ENCODE measurements at places on chromosomes 5 and 9.

DNA sequence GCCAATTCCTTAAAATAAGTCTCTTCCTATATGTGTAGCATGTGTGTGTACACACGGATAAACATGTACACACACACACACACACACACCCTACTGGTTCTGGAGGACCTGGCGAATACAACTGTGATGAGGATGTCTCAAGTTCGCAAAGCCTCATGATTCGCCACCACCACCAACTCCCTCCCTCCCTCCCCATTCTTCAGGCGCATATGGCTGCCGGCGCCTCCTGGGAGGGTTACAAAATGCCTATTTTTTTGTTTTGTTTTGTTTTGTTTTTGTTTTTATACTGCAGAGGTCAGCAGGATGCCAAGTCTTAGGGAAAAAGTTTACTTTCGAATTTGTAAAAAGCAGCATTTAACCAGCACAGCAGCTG, 88.0 kb downstream of the DAP start:
- DNase-seq, result no peak

DNA sequence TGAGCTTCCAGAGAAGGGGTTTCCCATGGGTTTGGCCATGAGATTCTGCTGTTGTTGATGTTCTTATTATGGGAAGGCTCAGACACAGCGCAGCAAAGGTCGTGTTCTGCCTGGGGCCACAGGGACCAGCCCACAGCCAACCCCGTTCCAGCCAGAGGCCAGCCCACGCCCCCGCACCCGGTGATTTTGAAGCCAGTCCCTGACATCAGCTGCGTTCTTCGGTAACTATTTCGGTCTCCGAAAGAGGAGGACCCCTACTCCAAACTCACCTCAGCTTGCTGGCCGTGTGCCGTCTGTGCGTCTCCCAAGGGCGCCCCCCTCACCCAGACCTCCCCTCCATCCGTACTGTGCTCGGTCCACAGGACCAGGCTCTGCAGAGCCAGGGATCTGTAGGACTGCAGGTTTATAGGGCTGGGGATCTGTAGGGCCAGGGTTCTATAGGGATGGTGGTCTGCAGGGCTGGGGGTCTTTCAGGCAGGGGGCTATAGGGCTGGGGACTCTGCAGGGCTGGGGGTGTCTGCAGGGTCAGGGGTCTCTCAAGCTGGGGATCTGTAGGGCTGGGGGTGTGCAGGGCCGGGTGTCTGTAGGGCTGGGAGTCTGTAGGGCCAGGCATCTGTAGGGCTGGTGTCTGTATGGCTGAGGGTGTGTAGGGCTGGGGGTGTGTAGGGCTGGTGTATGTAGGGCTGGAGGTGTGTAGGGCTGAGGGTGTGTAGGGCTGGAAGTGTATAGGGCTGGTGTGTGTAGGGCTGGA, 11.8 kb downstream of the COL5A1 start:
- DNase-seq, result no peak

DNA sequence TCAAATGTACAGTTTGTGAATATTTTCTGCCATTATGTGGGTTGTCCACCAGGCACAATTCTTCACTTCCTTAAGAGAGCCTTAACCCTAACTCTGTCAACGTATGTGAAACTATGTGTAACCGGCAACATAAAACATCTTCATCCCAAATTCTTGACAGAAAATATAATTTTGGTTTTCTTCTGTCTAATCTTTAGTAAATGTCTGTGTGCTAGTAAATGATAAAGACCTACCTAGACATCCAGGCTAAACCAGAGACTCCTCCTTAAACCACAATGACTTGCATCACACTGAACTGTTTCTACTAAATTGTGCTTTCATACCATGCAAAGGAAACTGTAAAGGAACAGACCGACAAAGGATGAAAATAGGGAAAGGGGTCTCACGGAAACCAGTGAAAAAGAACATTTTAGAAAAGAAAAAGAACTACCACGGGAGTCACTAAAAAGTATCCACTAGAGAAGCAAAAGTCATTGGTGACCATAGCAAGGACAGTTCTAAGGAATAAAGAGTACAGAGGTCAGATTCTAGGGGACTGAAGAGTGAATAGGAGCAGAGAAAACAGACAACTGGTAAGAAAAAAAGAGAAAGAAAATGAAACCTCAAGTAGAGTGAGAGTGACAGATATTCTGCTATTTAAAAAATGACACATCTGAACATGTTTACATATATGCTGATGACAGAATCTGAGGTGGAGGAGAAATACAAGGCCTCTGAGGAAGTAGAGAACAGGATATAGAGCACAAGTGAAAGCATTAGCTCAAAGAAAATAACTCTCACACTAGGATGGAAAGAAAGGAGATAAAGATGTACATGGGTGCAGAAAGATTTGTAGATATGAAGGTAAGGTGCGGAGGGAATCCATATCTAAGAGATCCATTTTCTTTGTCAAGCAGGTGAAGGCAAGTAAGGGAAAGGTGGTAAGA, 49.4 kb downstream of the FNIP1 start:
- no peak for DNase-seq

- no peak for DNase-seq
These were observed 20.6 kb upstream of the NIM1K start for GRCh38 chr5:43171451-43171850.

GRCh38 chr5:138545919-138546562, 3.0 kb upstream of the ETF1 start:
- no peak for DNase-seq

DNA sequence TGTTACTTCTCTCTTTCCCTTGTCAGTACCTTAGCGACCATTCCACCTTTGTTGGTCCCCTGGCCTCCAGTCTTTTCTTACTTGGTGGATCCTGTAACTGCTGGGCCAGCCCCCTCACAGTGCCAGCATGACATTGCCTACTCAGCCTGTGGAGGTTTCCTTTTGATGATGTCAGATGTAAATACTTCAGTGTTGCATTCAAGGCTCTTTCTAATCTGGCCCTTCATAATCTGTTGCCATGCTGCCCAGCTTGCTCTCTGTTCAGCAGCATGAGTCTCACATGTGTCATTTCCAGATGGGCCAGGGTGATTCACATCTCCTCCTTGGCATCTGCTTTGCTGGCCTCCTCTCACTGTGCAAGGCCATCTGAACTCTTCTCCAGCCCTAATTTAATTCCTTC, 57.1 kb downstream of the MAST4 start:
- no peak for DNase-seq

DNA sequence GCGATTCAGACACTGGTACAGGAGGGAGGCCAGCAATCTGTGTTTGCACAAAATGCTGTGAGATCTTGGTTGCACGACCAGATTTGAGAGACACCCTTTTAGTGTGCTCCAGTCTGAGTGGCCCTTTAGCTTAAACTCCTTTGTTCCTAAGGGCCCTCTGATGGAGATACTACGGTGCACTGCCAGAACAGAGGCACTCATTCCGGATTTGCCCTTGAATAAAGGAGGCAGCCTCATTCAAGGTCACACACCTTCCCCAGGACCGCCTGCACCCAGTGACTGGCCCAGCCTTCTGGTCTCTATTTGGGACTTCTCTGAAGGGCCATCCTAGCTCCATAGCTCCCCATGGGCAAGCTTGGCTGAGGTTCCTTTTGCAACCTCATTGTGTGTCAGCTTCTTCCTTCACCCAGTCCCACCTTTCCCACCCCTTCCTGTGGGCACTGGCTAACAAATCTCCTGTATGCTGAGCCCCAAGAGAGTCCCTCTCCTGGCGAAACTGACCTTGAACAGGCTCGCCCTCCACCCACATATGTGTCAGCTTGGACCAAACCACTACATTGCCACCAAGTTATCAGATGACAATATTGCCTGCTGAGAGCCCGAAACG, 191.7 kb downstream of the GABBR2 start:
- no peak for DNase-seq

DNA sequence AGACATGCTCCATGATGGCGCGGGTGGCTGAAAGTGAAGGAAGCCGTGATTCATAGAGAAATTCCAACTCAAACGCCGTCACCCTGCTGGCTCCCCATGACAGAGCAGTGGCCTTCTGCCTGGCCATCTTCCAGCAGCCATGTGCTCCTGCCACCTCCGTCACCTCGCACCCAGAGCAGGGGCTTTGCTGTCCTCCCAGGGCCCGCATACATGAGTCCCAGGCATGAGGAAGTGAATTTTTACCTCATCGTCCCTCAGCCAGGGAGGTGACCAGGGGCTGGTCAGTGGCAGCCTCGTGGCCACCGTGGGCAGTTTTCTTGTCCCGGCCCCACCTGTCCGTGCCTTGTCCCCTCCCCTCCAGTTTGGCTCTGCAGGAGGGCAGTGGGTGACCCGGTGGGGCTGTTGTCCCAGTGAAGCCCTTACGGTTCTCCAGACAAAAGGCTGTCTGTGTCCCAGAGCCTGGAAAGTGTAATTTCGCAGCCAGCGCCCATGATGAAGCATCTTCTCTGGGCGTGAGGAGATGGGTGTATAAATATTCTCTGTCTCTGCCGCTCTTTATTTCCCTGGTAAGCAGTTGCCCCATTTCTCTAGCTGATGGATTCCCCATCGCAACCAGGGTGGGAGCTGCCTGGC, 124.0 kb upstream of the LMX1B start:
- no peak for DNase-seq

DNA sequence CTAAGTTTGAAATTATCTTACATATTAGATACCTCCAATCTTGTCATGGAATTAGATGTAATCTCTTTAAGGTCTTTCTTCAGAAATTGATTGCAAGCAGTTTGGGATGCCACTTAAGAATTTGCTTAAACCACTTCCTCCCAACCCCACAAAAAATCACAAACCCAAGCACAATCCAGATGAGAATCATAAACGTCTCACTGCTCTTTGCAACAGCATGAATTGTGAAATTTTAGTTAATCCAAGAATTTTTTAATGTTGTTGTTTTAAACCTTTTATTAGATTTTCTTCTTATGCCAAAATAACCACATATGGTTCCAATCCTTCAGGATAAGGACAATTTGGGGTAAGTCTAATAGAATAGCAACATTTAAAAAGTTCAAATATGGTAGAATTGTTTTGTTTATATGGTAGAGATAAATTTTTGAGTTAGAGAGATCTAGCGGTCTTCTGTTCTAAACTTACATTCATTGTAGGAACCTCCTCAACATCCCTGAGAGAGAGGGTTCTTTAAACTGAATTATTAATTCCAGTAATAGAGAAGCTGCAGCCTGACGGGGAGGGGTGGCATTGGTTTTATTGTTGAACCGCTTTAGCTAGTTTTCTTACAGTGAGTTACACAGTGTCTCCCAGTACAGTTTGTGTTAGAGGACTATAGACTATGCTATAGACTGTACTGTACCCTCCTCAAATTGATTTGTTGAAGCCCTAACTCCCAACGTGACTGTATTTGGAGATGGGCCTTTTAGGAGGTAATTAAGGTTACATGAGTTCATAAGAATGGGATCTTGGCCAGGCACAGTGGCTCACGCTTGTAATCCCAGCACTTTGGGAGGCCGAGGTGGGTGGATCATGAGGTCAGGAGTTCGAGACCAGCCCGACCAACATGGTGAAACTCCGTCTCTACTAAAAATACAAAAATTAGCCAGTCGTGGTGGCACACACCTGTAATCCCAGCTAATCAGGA, 24.8 kb upstream of the IL6ST start:
- DNase-seq, result no peak

GRCh38 chr5:57683036-57683630, 200.5 kb upstream of the ACTBL2 start:
- no peak for DNase-seq

- DNase-seq, result no peak
These were observed 66.9 kb downstream of the ENTREP1 start for GRCh38 chr9:69391946-69392345.

DNA sequence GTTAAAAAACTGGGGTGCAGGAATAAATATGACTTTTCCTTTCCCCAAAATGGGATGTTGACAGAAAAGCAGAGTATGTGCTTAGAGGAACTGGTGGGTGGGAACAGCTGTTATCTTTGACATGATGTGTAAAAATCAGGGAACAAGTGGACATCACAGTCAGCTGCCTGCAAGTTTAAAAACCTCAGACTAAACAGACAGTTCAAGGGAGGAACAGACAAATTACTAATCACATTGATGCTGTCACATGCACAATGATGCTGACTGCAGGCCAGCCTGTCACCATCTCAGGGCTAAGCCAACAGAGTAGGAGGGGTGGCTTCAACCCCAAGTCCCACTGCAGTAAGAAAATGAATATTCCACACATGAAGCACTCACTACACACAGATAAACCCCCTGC, 38.2 kb upstream of the UBAP2 start:
- DNase-seq, result no peak

- no peak for DNase-seq
These were observed 119.5 kb downstream of the NR3C1 start for GRCh38 chr5:143284002-143284401.

DNA sequence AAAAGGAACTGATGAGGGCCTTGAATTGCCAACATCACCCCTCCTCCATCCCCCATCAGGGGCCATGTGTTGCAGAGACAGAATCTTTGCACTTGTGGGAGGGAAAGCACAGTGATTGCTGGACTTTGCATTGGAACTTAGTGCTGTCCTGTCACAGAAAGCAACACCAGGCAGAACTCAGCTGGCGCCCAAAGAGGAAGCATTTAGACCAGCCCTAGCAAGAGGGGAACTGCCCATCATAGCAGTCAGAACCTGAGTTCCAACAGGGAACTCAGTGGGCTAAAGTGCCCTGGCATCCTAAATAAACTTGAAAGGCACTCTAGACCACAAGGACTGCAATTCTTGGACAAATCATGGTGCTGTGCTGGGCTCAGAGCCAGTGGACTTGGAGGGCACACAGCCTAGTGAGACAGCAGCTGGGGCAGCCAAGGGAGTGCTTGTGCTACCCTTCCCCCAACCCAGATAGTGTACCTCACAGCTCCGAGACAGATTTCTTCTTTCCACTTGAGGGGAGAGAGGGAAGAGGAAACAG, 128.1 kb downstream of the ACTL7B start:
- no peak for DNase-seq

- DNase-seq, result no peak
These were observed 55.3 kb upstream of the SARDH start for GRCh38 chr9:133793471-133793870.

- DNase-seq, result no peak
These were observed 110.2 kb upstream of the MYO10 start for GRCh38 chr5:17046320-17046719.

- no peak for DNase-seq
These were observed 590.5 kb upstream of the RORB start for GRCh38 chr9:73906671-73907070.

DNA sequence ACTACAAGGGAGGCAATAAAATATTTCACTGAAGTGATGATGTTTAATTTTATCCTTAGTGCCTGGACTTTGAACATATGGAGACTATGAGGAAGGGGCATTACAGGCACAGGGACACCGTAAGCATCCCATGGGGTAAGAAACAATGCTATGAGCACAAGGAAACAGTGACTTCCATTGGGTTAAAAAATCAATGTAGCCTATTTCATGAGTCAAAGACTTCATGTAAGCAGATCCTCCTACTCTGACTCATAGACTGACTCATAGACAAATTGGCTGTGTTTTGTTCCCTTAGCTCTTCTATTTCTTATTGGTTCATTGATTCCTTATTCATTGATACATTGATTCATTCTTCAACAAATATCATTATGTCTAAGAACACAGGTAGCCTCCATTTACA, 351.0 kb downstream of the PRELID2 start:
- DNase-seq, result no peak

- no peak for DNase-seq
These were observed 274.7 kb downstream of the YTHDC2 start for GRCh38 chr5:113788141-113788655.

All from D721Med (cell line).